ENCODE measurements at places on chromosomes 2 and 18.
A peak's percentile ranks its signal among the peaks of the same experiment; 100 is the strongest.

DNA sequence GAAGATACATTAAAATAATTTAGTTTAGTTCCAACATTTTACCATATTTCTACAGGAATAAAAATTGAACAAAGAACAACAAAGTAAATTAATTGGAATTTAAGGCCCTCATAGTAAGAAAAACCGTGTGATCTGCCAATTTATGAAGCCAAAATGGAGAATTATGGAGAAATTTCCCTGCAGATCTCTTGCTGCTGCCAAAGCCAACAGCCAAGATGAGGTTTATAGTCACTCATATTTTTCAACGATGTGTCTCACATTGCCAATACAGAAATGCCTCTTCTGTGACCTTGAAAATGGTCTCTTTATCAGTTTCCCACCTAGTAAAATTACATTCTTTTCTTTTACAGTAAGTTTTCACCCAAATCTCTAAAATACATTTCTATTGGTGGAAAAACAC is 317.2 kb upstream of the FIGN start:
- DNase-seq: no peak

GRCh38 chr2:102027036-102027980 is 35.5 kb downstream of the IL1R2 start:
- DNase-seq: peak; percentile 95

- DNase-seq: peak; percentile 54
Observed at GRCh38 chr2:17171446-17172049, 346.7 kb downstream of the RAD51AP2 start.

- DNase-seq: no peak
Observed at GRCh38 chr18:77030201-77030600, 102.4 kb downstream of the MBP start.

GRCh38 chr2:192398236-192398635 is 203.5 kb upstream of the TMEFF2 start:
- DNase-seq: no peak

DNA sequence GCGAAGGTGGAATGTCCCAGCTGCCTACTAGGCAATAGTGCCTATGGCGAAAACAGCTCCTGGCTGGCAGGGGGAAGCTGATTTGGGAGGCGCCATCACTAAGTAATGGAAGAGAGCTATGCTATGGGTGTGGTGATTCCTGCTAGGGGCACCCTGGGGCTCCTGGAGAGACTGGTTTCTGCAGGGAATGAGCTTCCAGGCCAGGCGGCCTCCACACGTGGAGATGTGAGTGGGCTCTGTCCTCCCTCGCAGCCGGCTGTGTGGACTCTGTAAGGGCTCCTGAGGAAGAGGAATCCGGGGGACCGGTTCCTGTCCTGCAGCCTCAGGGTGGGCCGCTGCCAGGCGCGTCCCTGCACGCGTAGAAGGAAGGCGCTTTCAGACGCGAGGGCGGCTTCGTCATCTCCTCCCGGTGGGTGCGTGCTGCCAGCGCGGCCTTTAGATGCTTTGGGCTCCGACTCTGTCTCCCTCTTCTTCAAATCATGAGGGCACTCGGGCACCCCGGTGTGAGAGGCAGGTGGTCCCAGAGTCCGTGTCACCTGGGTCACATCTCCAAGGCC is 55.5 kb upstream of the ANKRD62 start:
- DNase-seq: no peak

DNA sequence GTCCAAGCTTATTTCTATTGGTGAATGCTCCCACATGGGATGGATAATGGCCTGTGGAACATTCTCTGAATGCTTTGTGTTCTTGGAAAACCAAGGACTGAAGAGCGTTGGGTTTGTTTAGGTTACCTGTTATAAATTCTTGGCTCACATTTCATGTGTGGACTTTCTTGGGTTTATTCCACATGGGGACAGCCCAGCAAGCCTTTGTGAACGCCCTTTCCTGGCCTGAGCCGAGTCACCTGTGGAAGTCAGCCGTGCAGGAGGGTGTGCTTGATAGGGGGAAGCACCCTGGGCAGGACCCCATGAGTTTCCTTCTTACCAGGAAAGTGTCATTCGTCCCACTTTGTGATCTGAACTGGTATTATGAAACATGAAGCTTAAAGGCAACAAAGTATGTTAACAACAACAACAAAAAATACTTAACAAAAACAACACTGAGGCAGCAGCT is 4.1 kb downstream of the RAB31 start:
- no peak for DNase-seq

DNA sequence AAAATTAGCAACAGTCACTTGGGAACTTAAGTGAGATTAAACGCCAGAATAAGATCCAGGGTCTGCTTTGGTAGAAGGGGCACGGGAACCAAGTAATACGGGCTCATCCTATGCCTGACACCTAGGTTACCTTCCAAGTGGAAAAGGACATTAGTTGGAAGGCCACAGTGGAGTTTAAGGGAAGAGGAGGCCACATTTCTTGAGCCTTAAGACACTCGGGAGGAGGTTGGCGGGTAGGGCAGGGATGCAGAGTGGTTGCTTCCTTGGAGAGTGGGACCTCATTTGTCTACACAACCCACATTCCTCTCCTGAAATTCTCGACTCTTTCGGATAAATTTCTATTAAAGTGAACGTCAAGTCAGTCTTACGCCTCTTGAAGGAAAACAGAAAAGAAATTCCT is 510 bp upstream of the DNAH6 start:
- no peak for DNase-seq

- peak; percentile 49 for DNase-seq
Observed at GRCh38 chr2:10750610-10751009, 29.2 kb downstream of the ATP6V1C2 start.

DNA sequence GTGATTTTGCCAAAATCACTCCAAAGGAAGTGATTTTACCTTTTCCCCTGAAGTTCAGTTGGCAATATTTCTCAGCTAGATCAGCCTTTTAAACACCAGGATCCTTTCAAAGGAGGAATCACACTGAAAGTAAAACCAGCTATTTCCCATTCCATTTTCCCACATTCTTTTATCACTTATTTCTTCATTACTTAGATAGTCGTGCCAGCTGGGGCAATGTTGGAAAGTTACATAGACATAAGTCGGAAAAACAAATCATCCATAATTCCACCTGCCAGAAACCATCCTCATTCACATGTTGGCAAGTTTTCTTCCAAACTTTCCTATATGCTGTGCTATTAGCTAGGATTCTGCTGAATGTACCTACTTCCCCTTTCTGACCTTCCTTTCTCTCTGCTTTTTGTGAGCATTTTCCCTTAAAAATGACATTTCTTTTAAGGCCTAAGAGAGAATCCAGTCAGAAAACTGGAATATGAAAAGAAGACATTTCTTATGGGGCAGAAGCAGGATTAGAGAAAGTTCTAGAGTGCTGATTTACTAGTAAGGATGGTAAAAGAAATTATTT is 170.0 kb upstream of the STK17B start:
- DNase-seq: no peak

- no peak for DNase-seq
Observed at GRCh38 chr2:54295911-54296310, 39.9 kb upstream of the TSPYL6 start.

DNA sequence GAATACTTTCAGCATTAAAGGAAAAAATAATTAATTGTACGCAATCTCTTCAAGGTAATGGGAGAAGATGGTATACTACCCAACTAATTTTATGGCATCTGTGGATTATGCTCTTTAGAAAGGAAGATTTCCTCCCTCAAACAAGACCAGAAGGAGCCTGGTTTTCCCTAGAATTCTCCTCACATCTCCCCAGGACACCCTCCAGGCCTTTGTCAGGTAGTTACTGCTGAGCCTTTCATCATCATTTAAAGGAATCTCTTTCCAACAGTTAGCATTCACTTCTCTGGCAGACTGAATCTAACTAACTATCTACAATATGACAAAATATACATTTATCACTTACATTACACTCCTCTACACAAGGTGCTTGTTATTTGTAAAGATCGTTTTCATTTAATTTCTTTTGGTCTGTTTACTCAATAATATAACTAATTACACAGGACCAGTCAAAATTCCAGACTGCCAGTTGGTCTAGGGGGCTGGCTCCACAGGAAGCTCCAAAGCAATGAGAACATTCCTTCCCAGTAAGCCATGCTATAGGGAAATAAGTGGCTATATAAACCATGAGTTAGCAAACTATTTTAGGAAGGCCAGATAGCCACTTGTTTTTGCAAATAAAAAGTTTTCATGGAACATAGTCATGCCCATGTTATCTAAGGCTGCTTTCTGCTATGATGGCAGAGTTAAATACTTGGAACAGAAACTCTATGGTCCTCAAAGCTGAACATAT is 19.1 kb downstream of the ZNF24 start:
- DNase-seq: peak; percentile 18

- no peak for DNase-seq
Observed at GRCh38 chr2:173043897-173044519, 31.6 kb upstream of the MAP3K20 start.

DNA sequence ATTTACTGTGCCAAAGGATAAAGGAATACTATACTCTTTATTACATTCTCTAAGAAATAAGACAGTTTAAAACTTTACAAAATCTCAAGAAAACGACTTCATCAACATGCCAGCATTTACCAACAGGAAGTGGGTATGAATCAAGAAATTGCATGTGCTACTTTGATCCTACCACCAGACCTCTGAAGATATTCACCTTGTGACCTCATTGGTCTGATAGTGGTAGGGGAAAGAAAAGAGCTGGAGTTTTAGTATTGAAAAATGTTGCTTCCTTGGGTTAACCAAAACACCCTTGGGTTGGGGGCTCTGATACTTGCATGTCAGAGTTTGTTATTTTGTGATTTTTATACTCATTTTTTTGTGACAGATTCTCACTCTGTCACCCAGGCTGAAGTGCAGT is 84.1 kb upstream of the LPIN2 start:
- DNase-seq: no peak

Data from iris pigment epithelial cell (primary cell).